ENCODE measurements at places on chromosomes 12 and 14.

DNA sequence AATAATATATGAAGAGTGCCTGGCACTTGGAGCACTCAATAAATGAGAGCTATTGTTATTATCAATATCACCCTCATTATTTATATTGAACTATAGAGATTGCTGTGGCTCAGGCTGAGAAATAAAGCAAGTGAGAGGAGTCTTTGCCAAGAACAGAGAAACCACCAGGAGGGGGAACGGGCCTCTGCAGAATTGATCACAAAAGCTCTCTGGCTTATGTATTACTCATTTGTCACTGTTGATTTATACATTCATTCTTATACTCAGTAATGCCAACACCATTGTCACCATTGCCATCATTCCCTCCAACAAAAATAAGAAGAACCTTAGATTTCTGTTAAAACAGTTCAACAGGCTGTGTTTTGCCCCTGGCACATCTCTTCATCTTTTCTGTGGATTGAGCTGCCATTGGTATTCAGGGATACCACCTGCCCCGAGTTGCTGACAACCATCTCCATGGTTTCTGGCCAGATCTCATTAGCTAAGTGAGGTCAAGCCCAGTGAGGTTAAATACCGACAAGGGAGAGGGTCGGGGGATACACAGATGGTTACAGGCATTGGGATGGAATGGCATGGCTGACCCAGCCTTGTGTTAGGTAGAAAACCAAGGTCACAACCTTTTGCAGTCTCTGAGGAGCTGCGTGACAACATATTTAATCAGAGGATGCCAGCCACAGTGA lies 21.8 kb upstream of the PCNX1 start:
- DNase-seq, result no peak

DNA sequence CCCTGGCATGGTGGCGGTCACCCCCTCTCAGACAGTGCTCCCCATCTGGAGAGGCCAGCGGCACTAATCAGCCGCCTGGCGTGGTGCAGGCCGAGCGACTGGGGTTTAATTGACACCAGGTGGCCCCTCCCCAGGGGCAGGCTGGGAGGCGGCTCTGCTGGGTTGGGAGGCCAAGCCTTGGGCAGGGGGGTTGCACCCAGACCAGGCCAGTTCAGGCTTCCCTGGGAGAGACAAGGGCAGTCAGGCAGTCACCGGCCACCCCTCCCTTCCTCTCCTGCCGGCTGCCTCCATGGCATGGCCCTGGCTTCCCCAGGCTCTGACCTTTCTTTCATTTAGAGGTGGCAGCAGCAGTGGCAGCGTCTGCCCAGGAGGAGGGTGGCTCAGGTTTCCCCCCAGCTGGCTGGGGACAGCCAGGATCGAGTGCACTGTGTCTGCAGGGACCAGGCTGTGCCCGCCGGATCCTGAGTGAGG lies 78.1 kb upstream of the NOS1 start:
- no peak for DNase-seq

GRCh38 chr12:13075118-13075480 lies 28.4 kb downstream of the GSG1 start:
- no peak for DNase-seq

DNA sequence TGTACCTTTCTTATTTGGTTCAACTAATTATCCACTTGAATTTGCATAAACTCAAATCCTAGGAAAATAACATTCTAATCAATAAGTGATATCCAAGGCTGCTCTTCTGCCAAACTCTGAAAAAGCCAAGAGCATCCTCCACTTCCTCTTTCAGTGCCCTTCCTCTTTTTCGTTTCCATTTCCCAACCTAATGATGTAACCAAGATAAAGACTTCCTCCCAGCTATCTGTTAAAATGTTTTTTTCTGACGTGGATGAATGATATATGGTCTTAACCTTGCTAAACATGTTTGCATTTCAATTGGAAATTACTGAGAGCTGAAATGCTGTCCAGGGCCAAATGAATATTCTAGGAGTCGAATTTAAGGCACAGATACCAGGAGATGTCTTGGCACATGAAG lies 459.5 kb upstream of the PDE3A start:
- no peak for DNase-seq

DNA sequence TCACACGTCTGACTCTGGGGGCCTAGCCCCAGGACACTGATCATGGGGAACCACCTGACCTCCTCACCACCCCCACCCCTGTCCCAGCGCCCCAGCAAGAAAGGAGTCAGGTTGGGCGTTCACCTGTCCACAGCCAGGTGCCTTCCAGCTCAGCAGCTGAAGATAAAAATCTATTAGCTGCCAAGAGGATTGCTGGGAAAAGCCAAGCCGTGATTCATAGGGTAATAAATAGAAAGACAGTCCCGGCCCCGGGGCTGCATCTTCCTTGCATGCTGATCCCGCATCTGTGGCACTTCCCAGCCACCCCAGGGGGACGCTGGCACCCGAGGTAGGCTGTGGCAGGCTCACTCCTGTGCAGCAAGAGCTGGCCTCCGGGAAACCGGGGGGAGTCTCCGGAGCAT lies 70.2 kb upstream of the NCOR2 start:
- no peak for DNase-seq

DNA sequence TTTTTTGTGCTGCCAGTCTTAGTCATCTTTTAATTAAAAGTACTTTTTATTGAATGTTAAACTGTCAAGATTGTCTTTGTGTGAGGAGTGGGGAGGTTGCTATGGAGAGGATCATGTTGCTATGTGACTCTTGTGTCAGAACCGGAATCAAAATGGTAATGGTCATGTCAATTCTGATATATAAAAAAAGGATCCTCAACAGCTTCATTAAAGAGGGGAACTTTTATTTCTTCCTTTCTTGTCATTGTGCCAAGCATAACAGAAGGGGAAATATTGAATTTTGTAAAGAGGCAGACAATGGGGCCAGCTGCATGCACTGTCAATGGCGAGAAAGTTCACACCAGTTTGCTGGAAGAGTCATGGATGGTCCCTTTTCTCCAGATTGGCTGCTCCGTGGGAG lies 564.8 kb downstream of the VRK1 start:
- DNase-seq, result no peak

DNA sequence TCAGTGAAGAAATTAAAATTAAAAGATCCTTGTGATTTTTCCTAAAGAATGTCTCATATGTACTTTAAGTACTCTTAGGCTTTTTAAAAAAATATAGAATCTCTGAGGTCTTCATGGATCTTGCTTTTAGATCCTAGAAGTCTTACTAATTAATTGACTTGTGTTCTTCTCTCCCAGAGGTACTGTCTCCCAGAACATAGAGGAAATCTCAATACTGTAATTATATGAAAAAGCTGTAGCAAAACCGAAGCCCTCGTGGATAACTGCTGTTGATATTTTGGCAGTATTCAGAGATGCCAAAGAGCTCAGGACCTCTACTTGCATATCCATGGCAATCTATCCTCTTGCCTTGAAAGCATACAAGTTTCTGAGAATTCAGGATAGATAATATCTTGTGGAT lies at the start of gene OR9K2:
Gene OR9K2 (plus strand): TSS at position 301 of the 400 bp plus-strand sequence. CDS start 3,429 bp downstream, outside the sequence.
- DNase-seq, result no peak

DNA sequence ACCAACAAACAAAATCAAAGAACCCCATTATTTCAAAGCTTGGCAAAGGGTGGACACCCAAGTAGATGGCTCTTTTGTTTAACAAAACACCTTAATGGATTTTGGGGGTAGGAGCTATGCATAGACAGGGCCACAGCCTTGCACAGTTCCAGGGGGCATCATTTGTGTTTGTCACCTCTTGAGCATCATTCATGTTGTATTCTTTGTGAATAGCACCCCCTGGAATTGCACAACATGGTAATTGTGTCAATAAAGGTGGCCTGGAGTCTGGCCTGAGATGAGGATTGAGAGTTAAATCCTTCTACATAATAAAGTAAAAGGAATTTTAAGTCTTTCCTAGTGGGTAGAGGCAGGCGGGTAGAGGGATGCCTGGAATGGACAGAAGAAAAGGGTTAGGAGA lies 3.3 kb upstream of the FRS2 start:
- DNase-seq, result no peak

GRCh38 chr14:44204061-44204835 lies 302.8 kb downstream of the FSCB start:
- no peak for DNase-seq

DNA sequence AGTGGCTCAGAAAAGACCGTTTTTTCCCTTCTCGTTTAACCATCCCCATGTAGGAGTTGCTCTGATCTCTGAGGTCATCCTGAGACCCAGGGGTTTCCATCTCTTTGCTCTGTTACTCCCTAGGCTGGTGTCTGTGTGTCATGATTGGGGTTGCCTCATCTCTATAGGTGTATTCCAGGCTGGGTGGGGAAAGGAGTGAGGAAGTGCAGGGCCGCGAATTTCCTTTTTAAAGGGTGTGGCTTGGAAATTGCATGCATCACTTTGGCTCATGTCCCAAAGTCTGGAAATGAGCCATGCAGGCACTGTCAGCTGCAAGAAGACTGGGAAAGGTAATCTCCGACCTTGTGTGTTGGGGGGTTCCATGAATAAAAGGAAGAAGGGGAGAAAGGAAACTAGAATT lies 201.9 kb downstream of the AACS start:
- DNase-seq, result no peak

- no peak for DNase-seq
Measured at GRCh38 chr12:65755596-65755978, 68.7 kb upstream of the HMGA2 start.

GRCh38 chr12:1157046-1157445 lies 166.0 kb downstream of the ERC1 start:
- no peak for DNase-seq

GRCh38 chr14:70339039-70339438 lies 20.4 kb downstream of the COX16 start:
- no peak for DNase-seq

DNA sequence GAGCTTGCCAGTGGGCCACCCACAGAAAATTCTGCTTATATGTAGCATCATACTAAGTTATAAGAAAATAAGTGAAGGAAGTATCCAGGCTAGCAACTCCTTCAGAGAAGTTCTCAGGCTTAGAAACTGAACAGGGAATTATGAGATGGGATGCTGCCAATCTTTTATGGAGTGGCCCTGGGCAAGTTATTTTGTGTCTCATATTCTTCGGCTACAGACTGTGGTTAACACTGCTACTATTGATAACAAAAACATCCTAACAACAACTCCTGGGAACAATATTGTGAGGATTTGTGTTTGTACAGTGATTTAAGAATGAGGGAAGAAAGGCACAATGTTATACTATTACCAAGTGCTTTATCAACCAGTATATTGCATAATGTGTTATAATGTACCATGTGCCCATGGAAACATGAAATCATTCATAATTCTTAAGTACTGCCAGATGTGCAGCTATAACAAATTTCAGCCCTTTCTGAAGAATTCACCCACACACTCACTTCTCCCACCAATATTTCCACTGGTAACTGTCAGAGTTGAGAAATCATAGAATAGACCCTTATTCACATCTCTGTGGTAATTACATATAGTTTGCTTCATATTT lies 113.3 kb upstream of the SOX5 start:
- no peak for DNase-seq

GRCh38 chr14:54147758-54148157 lies 191.1 kb upstream of the BMP4 start:
- DNase-seq, result no peak

DNA sequence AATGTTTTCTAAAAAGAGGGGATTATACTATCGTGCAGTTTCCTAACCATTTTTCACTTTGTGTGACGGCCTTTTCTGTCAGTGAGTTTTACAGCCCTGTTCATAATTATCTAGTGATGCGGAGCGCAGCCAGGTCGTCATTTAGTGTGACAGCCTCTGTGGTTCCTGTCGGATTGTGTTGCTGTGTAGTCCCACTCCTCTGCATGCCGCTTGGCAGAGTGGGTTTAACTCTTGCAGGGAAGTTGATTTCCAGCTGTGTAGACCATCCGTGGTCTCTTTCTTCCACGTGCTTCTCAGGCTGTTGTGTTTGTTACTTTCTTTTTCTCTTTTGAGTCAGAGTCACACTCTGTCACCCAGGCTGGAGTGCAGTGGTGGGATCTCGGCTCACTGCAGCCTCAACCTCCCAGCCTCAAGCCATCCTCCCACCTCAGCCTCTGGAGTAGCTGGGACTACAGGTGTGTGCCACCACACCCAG lies 8.6 kb downstream of the RAN start:
- no peak for DNase-seq

All from GOT3 (cell line).